ENCODE measurements at places on chromosomes 3 and 15.
A peak's percentile ranks its signal among the peaks of the same experiment; 100 is the strongest.

DNA sequence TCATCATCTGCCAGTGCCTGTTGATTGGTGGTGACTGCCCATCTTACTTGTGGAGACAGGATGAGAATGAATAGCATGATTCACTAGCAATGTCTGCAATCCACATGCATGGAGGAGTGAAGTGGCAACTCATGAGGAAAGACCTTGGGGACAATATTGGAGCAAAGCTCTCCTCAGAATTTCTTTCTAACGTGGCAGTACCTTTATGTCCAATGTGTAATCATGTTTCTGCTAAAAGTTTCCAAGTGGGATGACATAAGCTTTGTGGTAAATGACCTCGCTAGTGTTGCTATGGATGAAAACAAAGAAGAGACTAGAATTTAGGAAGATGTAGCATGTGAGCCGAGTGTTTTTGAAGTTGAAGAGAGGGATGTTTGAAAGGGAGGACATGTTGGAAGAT is 117.8 kb downstream of the CPNE4 start:
- DNase-seq: no peak

DNA sequence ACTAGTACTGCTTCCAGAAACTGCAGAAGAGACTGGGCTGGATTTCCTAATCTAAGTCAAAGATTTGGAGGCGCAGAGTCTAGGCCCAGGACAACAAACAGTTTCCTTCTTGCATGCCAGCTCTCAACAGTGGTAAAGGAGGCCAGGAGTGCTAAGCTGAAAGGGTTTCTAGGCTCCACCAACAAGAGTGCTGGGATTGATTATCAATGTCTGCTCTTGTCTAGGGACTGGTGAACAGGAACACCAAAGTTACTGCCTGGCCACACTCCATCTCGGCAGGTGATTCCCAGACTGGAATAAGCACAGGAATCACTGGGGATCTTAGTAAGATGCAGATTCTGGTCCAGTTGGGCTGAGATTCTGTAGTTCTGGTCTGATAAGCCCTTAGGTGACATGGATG is 22.8 kb upstream of the FGD5 start:
- DNase-seq: no peak

- DNase-seq: no peak
These were observed 12.9 kb downstream of the NLGN1 start for GRCh38 chr3:173410436-173410835.

DNA sequence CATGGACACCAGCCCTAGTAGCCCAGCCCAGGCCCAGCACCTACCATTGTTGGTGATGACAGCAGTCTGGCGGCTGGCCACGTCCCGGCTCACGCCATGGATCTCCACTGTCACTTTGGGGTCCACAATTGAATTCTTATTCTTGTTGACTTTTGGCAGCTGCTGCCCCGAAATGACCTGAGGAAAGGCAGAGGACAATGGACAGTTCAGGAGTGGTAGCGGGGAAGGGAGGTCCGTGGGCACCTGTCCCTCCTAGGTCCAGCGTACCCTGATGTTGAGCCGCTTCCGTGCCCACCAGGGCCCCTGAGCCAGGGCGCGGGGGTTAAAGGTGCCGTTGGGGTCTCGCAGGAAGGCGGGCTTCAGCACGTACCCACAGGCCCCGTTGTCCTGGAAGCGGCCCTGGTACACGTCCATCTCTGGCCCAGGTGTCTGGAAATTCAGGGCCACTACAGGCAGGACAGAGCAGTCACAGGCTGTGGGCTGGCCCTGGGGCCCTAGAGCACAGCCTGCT is 17.7 kb downstream of the VILL start:
- DNase-seq: no peak

- DNase-seq: no peak
These were observed 251.4 kb downstream of the OTOL1 start for GRCh38 chr3:161748049-161748448.

- DNase-seq: no peak
These were observed 17.3 kb downstream of the PP2D1 start for GRCh38 chr3:19994796-19995195.

DNA sequence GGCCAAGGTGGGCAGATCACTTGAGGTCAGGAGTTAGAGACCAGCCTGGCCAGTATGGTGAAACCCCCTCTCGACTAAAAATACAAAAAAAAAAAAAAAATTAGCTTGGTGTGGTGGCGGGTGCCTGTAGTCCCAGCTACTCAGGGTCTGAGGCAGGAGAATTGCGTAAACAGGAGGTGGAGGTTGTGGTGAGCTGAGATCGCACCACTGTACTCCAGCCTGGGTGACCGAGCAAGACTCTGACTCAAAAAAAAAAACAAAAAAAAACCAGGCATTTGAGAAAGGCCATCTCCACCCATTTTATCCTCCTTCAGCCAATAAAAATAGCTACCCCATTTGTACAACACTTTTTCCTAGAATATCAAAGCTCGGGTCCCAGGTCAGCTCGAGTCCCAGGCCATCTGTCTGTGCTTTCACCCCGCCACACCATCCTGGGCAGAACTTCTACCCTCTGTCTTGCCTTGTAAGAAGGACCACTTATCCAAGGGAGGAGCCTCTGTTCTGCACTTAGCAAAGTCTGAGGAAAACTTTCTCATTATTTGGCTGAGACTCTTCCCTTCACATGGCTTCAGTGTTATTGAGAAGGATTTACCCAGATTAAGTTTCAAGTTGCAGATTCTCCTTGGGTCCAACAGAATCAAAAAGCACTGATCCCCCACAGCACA is 99.1 kb downstream of the MESD start:
- no peak for DNase-seq

GRCh38 chr3:69881756-69882428 is 117.6 kb upstream of the SAMMSON start:
- DNase-seq: no peak

GRCh38 chr3:188158731-188159310 is 4.9 kb downstream of the LPP start:
- no peak for DNase-seq

- DNase-seq: no peak
These were observed 25.7 kb downstream of the ACAA1 start for GRCh38 chr3:38111201-38111600.

DNA sequence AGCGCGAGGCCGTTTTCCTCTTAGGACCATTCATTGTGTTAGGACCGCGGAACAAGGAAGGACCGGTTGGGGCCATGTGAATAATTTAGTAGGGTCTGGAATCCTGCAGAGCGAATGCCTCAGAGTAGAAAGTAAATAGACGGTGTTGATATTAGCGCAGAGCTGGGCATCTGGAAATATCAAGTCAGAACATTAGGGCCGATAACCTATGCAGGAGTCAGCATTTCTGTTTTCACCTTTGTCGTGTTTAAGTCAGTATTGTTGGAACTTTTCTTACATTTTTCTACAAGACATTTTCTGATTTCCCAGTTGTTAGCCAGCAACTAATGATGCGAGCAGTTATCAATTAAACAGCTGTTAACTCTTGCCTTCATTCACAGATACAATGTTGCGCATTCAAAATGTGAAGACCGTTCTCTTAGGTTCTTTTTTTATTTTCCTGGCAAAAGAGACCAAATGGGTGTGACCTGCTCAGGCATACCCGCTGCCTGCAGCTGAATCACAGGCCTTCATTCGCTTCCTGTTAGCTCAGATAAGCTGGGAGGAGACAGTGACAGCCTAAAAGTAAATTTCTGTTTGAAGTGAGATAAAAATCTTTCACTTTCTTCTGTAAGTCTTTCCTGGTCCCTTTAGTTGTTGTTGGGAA is 966 bp upstream of the PKM start:
- peak; percentile 74 for DNase-seq

DNA sequence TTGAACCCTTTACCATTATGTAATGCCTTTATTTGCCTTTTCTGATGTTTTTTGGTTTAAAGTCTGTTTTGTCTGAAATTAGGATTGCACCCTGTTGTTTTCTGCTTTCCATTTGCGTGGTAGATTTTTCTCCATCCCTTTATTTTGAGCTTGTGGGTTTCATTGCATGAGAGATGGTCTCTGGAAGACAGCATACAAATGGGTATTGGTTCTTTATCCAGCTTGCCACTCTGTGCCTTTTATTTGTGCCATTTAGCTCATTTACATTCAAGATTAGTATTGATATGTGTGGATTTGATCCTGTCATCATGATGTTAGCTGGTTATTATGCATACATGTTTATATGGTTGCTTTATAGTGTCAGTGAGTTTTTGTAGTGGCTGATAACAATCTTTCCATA is 318.7 kb upstream of the PPP2R3A start:
- DNase-seq: no peak

- no peak for DNase-seq
These were observed 176.3 kb downstream of the ZNF621 start for GRCh38 chr3:40701016-40701588.

DNA sequence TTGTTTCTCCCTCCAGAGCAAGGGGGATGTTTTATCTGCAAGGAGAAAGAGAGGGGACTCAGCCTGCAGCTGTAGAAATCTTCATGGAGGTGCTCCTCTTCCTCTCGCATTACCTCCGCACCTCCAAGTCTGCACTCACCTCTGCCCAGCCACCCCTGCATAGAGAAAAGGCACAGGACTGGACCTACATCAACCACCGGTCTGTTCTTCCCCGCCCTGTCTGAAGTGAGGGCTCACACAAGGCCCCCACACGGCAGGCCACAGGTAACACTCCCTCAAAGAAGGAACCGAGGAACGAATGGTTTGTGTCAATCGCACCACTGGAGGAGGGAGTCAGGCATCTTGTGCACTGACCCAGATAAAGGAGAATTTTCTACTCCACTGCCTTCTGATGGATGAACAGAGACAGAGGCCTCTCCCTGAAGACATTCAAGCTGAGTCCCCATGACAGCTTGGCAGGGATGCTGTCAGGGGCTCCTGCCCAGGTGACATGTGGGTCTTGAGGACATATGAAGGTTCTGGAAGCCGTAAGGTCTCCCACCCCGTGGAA is 260.3 kb downstream of the XXYLT1 start:
- no peak for DNase-seq

- DNase-seq: no peak
These were observed 51.2 kb upstream of the TNIK start for GRCh38 chr3:171511450-171511849.

DNA sequence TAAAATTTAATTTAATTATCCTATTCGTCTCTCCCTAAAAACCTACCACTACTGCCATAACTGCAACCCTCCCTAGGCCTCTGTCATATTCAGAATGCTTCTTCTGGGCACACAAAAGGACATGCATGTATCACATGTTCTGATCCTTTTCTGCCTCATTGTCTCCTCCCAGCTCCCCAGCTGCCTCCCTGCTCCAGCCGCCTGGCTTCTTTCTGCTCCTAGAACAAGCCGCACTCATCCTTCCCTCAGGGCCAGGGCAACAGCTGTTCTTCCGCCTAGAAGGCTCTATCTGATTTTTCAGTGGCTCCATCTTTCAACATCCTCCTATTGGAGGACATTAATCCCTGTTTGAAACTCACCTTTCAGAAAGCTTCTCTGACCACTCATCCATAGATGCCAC is 38.6 kb downstream of the TMED3 start:
- DNase-seq: no peak

- DNase-seq: no peak
These were observed 150.3 kb downstream of the SLC9A9 start for GRCh38 chr3:143697975-143698374.

GRCh38 chr3:175489406-175489805 is 630.3 kb downstream of the NAALADL2 start:
- no peak for DNase-seq

- DNase-seq: peak; percentile 53
These were observed 51.1 kb downstream of the RSRC1 start for GRCh38 chr3:158160958-158161357.

DNA sequence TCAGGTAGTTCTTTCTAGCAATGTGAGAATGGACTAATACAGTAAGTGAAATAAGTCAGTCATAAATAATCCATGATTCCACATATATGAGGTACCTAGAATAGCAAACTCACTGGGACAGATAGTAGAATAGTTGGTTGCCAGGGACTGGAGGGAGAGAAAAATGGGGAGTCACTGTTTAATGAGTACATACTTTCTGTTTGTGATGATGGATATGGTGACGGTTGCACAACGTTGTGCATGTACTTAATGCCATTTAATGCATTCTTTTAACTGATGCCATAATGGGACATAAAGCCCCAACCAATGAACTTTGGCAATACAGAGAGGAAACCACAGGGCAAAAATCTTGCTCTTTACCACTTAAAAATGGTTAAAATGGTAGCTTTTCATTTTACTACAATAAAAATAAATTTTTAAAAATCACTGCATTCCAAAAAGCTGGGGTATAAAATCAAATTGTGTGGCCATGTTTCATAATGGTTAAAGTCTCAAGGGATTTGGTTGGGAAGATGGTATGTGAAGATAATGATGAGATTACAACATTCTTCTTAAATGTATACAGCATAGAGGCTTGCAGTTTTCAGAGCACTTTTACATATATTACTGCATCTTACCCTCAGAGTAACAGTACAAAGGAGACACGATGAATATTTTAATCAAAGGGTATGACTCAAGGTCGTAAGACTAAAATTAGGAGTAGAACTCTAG is 45.2 kb downstream of the ADAM10 start:
- DNase-seq: no peak

DNA sequence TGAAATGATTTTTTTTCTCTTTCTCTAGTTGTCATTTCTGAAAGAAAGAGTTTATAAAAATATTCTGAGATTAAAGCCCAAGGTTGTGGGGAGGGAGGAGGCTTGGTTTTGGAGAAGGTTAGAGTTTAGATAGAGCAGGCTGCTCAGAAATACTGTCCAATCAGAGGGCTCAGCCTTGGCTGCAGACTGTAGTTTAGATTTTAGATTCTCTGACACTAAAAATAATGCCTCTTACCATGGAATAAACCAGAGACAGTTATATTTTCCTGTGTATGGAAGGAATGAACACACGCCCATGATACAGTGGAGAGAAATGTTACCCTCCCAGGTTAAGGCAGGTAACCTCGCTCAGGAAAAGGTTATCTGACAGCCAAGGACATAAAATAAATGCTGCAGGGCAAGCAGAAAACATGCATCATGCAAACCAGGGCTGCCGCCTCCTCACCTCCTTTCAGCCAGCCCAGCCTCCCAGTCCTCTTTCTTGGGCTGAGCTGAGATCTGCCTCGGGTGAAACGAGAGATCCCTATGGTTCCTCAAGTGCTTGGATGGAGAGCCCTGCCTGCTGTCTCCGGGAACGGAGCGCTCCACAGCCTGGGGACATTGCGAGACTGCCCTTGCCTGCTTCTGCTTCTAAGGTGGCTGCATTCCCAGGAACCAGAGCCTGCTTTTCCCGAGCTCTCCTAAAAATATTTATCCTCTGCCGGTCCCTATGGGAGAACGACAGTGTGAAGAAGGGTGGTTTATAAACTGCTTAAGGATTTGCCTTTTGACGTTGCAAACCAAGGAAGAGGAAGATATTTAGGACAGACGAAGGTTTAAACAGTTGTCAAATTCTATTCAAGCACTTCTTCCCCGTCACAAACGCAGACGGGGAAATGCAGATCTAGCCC is 848 bp downstream of the NCEH1 start:
- DNase-seq: peak; percentile 53

GRCh38 chr3:122777563-122777962 is 16.1 kb downstream of the HSPBAP1 start:
- no peak for DNase-seq

- DNase-seq: no peak
These were observed 408.7 kb downstream of the IL5RA start for GRCh38 chr3:2701471-2701870.

GRCh38 chr3:150787741-150788370 is 24.9 kb upstream of the SIAH2 start:
- peak; percentile 49 for DNase-seq
